Iris pigment epithelial cell (primary cell): ENCODE measurements at places on chromosomes 7 and 10.
A peak's percentile ranks its signal among the peaks of the same experiment; 100 is the strongest.

- no peak for DNase-seq
These were observed 4.2 kb downstream of the AFAP1L2 start for GRCh38 chr10:114400091-114400490.

DNA sequence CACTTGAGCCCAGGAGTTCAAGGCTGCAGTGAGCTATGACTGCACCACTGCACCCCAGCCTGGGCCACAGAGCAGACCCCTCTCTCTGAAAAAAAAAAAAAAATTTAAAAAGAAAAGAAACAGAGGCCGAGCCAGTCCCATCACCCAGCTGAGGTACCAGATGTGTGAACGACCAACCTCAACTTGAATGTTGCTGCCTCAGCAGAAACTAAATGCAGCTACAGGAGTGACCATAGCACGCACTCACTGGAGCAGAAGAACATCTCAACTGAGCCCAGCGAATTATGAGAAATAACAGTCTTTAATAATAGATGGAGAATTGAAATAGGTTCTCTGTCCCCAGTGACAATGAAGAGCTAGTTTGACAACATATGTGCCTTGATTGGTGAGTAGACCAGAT is 53.1 kb upstream of the ST8SIA6 start:
- DNase-seq, result no peak

GRCh38 chr10:103968441-103969391 is 1.8 kb downstream of the SLK start:
- DNase-seq, result peak; percentile 33

DNA sequence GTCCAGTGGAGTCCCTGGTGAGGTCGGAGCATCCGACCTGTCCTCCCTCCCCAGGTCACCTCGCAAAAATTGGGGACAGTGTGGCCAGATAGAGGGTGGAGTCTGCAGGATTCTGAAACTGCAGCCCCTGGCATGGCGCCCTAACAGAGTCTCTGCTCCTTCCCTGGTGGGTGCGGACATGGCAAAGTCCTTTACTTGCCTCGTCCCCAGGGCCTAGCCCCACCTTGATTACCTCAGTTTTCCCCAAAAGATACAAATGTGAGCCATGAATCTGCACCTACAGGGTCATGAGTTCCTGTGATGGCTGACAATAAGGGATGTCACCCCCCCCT is 47.7 kb downstream of the NPVF start:
- no peak for DNase-seq

DNA sequence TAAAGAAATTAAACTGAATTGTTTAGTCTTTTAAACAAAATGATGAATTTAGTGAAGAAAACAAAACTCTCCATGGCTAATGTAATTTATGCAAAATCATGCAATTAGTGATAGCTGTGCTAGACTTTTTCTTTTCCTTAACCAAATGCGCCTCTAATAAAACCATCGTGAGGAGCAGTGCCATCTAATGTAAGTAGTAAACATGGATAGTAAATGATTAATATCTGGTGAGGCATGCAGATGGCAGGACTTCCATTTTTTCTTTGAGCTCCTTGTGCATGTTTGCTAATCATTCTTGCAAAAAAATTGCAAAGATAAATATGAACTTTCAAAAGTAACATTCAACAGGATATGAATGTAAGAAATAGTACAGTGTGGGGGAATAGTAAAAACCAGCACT is 2.3 kb downstream of the INSYN2A start:
- no peak for DNase-seq

- no peak for DNase-seq
These were observed 74.5 kb downstream of the CREB3L2 start for GRCh38 chr7:137927386-137927785.

- no peak for DNase-seq
These were observed 73.5 kb downstream of the SEMA3E start for GRCh38 chr7:83575436-83575835.

- peak; percentile 28 for DNase-seq
These were observed 36.0 kb downstream of the MAT1A start for GRCh38 chr10:80253266-80253962.

GRCh38 chr7:126472825-126473224 is 779.9 kb downstream of the GRM8 start:
- DNase-seq, result no peak

GRCh38 chr10:101258179-101258885 is 29.1 kb upstream of the LBX1 start:
- peak; percentile 14 for DNase-seq

DNA sequence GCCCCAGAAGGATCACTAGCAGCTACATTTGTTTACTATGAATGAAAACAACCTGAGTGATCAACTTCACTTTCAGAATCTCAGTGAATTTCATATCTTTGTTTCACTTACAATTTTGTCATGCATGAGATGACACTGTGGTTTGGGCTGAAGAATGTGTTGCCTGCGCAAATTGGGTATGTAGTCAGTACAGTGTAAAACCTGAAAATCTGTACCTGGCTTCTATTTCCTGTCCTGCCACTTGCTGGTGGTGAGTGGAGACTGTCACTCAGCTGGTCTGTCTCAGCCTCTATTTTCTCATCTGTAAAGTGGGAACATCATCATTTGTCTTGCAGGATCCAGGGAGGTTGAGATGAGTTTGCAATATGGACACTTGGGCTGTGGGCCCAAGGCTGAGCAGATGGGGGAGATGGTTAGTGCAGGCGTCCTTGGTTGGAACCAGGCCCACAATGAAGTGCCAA is 118.0 kb downstream of the WDFY4 start:
- DNase-seq, result no peak

DNA sequence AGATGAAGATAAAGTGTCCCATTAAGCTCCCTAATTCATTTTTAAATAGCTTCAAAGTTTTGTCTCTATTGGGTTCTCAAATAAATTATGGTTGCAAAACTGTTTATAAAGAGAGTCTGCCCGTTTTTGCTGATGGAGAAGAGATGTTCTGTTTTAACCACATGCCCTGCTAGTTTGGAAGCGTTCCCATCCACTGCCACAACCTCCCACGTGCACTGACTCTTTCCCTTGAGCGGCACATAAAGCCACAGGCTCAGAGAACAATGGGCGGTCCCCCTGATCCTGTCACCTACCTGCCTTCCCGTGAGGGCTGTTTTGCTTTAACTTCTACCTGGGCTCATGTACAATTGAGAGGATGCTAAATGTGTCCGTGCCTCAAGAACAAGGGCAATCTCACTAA is 65.5 kb downstream of the CPVL start:
- DNase-seq, result no peak

DNA sequence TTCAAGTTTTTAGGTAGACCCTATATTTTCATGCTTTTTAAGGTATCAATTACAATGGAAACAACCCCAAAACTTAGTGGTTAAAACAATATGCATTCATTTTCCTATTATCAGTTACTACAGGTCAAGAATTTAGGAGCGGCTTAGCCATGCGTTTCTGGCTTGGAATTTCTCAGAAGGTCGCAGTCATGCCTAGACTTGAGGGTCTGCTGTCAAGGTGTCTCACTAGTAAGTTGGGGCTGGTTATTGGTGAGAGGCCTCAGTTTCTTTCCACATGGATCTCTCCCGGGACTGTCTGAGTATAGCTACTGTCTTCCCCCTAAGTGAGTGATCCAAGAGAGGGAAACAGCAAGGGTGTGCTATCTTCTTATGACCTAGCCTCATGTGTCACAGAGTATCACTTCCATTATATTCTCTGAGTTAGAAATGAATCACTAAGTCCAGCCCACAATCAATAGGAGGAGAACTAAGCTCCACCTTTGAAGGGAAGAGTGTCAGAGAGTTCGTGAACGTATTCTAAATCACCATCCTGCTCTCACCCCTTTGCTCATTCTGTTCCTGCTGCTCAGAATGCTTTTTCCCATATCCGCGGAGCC is 80.5 kb downstream of the RTKN2 start:
- DNase-seq, result no peak

DNA sequence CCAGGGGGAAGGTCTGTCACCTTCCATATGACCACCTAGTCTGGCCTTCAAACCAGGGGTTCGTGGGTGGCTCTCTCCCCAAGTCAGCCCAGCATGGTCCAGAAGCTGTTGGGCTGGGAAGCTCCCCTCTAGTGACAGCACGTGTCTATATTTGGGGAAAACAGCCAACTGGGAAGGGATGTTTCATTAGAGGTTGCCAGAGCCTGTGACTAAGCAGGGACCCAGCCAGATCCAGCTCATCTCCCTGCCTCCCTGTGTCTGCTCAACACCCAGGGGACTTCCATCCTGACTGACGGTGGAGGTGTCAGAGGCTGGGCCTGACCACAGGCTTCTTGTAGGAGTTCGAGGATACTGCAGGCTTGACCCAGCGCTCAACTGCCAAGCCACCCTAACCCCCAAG is 10.5 kb downstream of the STYXL1 start:
- DNase-seq, result peak; percentile 89

GRCh38 chr10:23151071-23151470 is 41.0 kb upstream of the PTF1A start:
- DNase-seq, result no peak

DNA sequence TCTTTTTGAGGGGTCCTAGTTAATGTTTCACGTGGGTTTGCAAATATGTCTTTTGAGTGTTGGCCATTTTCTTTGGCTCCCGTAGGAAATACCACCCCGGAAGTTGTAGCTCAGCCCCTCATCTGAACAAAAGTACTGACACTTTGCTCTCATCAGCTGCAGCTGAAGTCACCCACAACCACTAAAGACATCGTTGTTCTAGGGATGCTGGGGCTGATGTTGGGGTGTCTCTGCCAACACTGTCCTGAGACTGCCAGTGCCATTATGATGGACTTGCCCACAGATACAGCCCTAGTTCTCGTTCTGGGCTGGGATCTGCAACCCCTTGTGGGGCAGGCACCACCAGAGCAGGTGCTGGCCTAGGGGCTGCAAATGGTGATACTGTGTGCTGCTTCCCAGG is 82.6 kb upstream of the ARHGAP21 start:
- DNase-seq, result no peak
